Right kidney (tissue), 9 donors: ENCODE measurements at places on chromosomes 4 and X.

GRCh38 chrX:109839694-109840567, 106.9 kb upstream of the ACSL4 start:
- no peak for DNase-seq

- no peak for DNase-seq
Measured at GRCh38 chr4:7649741-7650531, 215.2 kb upstream of the PSAPL1 start.

- no peak for DNase-seq
Measured at GRCh38 chrX:122816288-122816687, 367.8 kb upstream of the GRIA3 start.

DNA sequence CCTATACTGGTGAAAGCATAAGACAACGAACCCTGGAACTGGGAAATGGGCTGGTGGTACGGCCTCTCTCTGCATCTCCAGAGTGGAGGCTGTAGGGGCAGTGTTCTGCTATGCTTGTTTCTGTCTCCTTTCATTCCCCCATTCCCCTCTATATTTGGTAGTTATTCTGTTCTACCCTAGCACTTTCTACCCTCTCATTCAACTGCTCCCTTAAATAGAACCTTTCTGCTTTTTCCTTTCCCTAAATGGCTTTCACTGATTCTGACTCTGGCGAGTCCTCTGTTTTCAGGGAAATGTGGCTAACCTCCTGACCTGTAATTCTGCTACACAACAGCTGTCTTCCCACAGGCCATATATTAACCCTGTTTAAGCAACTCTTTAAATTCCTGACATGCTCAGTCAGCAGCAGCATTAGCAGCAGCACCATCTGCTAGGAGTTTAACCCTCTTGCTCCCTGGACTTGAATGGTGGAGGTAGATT, 94.2 kb downstream of the CXCL13 start:
- DNase-seq = peak; percentile 52

- no peak for DNase-seq
Measured at GRCh38 chrX:262381-262909, 18.7 kb upstream of the PLCXD1 start.

DNA sequence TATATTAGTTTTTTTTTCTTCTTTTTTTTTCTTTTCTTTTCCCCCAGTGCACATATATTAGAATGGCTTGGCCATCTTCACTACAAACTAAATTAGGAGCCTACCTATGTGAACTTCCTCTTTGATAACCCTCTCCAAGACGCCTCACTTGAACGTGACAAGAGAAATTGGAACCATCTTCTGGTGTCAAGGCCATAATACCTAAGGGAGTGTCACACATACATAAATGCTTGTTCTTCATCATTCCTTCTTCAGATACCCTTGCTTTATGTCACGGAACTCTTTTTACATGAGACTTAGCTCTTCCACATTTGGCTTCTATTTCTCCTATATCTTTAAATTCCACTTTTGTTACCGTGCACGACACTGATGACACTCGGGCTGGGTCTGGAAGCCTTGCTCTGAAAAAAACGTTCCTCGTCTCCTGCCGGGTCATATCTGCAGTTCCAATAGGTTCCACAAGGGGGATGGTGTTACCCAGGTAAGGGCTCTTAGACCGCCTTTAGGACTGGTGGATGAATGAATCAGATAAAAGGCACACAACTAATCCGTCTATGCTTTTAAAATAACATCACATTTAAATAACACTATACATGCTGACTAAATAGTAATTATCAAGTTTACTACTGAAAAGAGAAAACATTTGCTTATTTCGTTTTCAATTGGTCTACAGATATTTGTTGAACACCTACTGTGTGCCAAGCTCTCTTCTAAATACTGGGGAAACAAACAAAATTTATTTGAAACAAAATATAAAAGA, 19.9 kb downstream of the DGAT2L6 start:
- DNase-seq = no peak

GRCh38 chr4:150005537-150005936, 72.7 kb upstream of the DCLK2 start:
- no peak for DNase-seq

DNA sequence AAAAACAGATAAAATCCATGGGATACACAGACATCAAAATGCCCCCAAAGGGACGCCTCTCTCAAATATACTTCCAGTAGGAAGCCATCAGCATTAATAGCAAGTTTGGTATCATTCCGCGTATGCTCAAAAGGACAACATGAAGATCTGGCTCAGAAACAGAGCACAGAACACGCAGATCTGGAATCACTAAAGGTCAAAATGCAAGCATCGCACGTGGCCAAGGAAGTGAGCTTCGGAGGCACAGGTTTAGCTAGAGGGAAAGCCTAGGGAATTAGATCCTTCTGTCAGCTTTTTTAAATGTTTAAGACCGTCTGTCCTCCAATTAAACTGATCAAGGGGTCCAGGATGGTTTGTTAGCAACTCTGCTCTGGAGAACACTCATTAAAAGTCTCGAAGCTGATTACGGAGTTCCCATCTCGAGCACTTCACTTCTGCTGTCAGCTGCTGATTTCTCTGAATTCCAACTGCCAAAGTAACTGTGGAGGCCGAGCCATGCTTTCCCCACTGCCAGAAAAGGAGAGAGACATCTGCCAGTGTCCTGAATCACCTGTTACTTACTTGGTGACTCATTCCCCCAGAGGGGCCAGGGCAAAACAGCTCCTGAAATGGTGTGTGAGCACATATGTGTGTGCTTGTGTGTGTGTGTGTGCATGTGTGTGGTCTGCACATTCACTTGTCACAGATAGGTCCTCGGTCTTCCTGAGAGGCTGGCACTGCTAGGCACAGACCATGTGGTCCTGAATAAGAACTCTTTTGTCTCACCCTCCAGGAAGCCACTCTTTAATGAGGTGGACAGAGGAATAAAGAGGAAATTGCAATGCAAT, 177.7 kb upstream of the PPARGC1A start:
- DNase-seq = no peak

DNA sequence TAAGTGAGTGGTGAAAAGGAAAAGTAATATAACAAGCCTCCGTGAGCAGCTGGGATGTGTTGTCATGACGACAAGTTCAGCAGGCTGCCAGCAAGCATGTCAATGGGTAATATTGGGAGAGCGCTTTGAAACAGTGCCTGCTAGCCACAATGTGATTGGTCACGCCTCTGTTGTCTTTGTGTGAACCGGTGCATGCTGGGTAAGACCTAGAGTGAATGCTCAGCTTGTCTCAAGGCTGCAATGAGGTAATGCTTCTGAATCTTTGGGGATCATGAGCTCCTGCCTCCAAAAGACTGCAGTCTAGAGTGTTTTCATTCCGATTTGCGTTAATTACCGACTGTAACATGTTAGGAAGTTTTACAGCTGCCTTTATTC, 54.9 kb downstream of the STOX2 start:
- DNase-seq = peak; percentile 48

DNA sequence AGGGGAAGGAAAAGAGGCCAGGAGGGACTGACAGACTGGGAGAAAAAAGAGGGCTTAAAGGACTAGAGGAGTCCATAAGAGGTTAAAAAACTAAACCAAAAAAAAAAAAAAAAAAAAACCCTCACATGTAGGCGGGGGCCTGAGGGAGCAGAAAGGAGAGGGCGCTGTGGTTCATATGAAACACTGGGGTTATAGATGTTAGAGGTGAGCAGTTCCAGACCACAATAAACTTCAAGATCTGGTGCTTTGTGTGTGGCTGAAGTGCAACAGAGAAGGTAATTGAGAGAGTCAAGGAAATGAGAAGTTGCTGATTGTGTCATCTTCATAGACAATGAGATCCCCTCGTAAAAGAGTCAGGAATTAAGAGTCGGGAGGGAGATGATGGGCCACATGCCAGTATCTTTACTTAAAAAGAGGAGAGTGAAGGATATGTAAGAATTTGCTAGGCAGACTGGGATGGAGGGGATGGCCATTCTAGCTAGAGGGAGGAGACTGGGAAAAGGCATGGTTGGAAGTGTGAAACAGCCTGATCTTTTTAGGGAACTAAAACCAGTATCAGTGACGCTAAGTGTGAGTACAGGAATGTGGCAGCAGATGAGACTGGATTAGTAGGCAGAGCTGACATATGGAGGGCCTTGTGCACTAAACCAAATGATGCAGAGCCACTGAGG, 18.4 kb upstream of the OGT start:
- DNase-seq = no peak

GRCh38 chrX:130097507-130098209, 12.6 kb downstream of the ELF4 start:
- DNase-seq = no peak

GRCh38 chrX:148976571-148977400, 476.4 kb downstream of the AFF2 start:
- DNase-seq = no peak

DNA sequence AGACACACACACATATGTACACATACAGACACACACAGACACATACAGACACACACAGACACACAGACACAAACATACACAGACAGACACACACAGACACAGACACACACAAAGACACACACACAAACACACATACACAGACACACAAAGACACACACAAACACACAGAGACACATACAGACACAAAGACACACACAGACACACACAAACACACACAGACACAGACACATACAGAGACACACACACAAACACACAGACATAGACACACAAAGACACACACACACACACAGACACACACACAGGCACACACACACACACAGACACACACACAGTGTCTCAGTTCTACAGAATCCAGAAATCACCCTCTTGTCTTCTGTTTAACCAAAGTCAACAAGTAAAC, 280.7 kb downstream of the ASMT start:
- no peak for DNase-seq

GRCh38 chr4:41325901-41326300, 69.2 kb downstream of the UCHL1 start:
- no peak for DNase-seq

DNA sequence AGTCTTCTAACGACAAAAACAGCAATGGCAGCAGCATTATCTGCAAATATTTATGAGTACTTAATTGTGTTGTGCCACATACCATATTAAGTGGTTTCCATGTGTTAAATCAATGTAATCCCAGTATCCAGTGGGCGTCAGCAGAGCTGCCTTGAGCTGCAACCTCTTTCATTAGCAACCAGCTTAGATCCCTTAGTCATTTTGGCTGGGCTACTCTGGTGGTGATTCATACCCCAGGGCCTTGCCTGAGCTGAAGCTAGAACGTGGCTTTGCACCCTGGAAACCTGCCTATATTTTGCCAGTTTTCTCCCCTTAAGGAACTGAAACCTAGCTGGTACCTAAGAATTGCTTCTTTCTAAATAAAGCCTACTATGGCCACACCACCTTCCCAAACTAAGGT, 474.3 kb upstream of the FTHL17 start:
- no peak for DNase-seq
